ENCODE measurements at places on chromosomes 5 and 9.

GRCh38 chr5:135478938-135479337, 26.8 kb upstream of the TIFAB start:
- no peak for DNase-seq

DNA sequence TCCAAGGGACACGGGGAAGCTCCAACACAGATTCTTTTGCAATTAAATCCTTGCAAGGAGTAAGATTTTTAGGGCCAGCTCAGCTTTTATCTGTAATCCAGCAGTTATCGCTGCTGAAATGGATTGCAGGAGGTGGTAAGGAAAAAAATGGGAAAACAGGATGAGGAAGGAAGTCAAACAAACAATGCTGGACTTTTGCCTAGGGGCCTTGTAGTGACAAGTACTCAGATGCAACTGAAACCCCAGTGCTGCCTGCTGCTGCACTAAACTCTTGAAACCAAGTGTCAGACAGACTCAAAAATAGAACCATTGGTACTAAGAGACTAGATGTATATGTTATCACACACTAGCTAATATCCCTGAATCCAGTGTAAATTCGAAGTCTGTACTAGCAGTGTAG, 309.2 kb downstream of the CTNND2 start:
- peak; percentile 70 for DNase-seq

DNA sequence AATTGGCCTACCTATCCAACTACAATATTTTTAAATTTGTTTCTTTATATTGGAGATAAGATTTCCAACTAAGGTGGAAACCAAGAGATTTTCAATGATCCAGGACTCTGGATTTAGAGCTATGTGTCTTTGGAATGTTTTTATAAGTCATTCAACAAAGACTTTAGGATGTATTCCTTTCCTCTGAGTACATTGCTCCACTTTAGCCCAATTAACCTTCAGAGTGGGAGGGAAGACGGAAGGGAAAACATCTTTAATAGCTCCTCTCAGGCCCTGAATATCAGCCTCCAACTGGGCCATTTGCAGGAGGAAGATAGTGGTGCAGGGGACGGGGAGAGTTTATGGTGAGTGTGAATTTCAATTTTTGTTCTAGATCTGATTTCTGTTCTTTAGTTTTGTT, 239.2 kb downstream of the PIK3R1 start:
- no peak for DNase-seq

- DNase-seq, result no peak
Measured at GRCh38 chr5:143290125-143290524, 113.4 kb downstream of the NR3C1 start.

GRCh38 chr5:103425686-103426454, 136.7 kb downstream of the NUDT12 start:
- DNase-seq, result no peak

All from NCI-H2227 treated with DMSO at 0.1 percent for 48 hours (cell line).